ENCODE measurements at places on chromosomes 11 and 22.

DNA sequence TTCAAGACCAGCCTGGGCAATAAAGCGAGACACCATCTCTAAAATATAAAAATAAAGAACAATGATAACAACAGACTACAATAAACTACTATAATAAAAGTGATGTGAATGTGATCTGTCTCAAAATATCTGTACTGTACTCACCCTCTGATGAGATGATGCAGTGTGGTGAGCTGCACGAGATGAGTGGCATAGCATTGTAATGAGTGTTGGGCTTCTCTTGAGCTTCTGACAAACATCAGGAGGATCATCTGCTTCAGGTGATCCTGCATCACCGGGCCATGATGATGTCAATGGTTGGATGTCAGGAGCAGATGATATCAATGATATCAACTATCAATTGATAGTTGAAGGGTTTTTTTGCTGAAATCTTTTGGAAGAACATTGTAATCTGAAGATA, 52.4 kb upstream of the INCENP start:
- DNase-seq: no peak

DNA sequence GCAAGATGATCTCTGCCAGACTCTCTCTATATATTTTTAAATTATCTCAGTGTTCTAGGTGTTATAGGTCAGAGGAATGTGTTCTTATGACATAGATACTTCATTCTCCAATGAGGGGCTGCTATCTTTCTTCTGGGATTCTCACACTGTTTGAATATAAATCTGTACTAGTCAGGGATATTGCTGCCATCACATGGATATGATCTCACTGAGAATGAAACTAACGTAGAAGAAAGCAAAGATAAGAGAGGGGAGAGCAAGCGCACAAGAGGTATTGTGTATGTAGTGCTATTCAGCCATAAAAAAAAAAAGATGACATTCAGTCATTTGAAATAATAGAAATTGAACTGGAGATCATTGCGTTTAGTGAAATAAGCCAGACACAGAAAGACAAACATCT, 42.2 kb upstream of the SLC36A4 start:
- no peak for DNase-seq

DNA sequence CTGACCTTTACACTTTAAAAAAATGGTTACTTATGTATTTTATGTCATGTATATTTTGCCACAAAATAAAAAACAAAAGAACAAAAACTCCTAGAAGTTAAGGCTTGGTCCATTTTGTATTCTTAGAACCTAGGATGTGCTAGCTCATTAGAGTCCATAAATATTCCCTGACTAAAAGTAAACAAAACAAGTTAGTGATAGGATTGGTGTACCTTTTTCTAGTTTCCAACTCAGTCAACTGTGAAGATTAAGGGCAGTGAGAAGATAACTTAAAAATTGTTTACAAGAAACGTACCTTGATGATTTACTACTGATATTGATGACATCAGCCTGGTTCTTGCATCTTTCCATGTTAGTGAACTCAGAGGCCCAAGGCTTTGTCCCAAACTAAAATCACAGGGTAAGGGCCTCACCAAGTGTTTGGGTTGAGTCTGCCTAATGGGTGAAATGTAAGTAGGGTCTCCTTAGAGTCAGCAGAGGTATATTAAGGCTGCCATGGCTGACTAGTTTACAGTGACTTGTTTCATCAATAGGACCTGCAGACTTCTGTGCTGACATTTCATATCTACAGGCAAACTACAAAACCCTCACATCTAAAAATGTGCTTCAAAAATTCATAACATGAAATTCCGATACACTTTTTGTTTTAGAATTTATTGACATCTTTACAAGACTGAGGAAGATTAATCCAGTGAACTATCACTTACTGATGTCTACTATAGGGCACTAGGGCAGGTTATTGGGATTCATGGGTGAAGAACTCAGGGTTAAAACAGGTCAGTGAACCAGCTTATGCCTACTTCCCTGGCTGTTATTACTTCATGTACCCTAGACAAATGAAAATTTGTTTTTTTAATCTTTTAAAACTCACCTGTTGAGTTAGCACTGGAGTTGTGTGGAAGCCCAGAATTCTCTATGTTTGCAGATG, 4.4 kb downstream of the TMEM123 start:
- no peak for DNase-seq

DNA sequence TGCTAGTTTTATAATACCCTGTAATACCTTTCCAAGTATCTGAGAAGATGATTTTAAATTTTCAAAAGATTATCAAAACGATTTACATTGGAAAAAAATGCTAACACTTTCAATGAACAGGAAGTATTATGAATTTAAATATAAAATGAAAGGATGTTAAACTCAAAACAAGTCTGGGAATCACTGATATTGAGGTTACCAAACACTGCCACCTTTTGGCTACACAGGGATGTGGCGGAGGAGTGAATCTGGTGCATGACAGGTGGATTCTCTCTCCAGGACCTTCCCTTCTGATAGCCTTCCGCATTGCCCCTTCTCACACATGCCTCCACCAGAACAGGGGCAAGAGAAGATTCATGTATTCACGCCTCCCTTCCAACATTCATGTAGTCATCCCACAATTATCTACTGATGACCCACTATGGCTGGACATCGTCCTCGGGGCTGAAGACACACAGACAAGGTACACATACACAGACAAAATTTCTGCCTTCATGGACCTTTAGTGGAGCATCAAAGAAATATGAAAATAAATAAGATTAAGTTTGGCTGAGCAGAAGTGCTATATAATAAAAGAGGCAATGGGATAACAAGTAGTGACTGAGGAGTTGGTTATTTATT, 34.7 kb downstream of the ATG16L2 start:
- peak; percentile 18 for DNase-seq

Measured in HFFc6 (cell line).